ENCODE measurements at places on chromosomes 2 and 18.
A peak's percentile ranks its signal among the peaks of the same experiment; 100 is the strongest.

DNA sequence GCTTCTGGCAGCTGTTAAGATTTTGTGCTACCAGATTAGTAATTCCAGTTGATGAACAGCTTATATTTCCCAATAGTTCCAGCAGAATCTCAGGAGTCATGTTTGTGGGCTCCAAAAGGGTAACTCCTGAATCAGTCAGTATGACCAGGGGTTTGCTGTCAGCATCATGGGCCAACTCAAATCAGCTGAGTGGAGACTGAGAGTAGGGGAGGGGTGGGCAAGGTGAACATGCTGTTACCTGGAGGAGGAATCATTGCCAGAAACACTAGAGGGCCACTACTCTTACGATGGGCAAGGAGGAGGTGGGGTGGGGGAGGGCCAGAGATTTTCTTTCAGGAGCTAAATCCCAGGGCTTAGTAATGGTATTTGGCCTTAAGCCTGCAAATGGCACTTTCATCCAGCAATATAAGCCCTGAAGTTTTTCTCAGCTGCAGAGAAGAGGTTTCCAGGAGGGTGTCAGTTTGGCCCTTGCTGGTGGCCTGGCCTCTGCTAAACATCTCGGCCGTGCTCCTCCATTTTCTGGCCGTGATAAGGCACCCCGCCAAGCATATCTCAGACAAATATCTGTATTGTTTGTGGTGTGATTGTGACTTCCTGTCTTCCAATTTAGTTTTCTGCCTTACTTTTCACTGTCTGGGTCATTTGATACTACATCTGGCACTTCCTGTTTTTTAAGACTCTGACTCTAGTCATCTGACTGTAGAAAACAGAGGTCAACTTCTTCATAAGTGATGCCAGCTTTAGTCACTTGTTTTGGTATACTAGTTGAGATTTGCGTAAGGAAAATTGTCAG is 120.5 kb upstream of the CXCR4 start:
- peak; percentile 96 for DNase-seq

DNA sequence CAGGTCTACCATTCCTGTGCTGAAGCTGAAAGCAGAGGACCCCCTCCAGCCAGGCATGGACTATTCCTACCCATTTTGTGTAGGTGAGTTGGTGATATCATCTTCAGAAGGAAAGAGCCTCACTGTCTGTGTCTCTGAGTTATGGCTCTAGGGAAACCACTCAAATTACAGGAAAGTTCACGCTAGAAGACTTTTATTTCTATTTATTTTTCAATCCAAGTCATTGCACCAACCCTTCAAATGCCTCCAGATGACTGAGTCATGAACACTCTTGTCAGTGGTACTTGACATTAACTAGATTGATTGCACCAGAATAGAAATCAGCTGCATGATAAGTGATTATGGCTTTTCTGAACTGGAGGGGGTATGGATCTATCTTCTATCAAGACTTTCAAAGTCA is 338.4 kb downstream of the MBD2 start:
- no peak for DNase-seq

GRCh38 chr2:224039080-224039769 is at the start of gene SERPINE2:
TSS of gene SERPINE2 (minus strand) at chr2:224039286. CDS start at chr2:224001900, 37,386 bp downstream.
- peak; percentile 89 for DNase-seq

DNA sequence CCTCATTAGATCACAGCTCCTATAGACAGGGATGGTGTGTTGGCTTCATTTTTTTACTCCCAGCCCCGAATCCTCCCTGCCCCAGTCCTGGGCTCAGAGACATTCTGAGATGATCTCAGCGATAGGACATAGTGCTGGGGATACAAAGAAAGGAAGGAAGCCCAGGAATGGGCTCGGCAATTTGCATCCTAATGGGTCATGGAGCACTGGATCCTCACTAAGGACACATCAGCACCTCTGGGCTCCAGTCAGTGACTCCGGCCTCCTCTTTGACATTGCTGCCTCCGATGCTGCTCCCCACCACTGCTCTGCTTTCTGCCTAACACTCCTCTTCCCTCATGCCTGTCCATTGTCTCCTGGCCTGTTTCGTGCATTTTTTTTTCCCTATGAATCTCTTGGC is 489.1 kb downstream of the STK39 start:
- no peak for DNase-seq

DNA sequence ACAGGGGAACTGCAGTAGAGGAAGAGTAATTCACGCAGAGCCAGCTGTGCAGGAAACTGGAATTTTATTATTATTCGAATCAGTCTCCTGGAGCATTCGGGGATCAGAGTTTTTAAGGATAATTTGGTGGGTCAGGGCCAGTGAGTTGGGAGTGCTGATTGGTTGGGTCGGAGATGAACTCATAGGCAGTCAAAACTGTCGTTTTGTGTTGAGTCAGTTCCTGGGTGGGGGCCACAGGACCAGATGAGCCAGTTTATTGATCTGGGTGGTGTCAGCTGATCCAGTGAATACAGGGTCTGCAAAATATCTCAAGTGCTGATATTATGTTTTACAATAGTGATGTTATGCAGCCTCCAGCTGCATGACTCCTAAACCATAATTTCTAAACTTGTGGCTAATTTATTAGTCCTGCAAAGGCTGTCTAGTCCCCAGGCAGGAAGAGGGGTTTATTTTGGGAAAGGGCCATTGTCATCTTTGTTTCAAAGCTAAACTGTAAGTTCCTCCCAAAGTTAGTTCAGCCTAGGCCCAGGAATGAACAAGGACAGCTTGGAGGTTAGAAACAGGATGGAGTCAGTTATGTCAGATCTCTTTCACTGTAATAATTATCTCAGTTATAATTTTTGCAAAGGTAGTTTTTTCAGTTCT is 67.0 kb downstream of the ASAP2 start:
- DNase-seq: no peak

DNA sequence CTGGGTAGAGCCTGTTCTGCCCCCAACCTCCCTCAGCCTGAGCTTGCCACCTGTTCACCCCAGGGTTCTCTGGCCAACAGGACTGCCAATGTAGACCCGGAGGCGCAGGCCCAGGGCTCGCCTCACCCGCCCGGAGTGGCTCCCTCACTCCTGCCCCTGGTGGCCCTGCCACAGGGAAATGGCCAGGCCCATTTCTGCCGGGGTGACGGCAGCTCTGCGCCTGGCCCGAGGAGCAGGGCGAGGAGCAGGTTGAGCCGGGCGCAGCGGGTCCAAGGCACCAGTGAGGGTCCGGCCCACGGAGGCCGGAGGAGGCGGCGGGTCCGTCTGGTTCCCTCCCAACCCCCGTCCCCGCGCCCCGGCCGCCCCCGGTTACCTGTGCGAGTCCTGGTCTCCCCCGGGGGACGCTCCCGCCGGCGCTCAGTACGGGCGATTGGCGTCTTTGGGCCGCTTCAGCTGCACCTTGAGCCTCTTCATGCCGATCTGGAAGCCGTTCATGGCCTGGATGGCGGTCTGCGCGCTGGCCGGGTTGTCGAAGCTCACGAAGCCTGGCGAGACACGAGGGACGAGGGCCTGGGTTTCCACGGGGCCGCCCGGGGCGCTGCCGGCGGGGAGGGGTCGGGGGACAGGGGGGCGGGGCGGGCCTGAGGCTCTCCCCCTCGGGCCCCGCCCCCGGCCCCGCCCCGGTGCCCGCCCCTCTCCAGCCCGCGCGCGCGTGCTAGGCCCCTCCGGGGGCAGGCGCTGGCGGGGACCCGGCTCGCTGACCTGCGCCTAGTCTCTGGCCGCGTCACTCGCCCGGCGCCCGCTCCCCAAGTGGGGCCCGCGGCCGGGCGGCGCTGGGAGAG is 312.0 kb downstream of the CELF4 start:
- no peak for DNase-seq

GRCh38 chr2:132564065-132564464 is 105.9 kb downstream of the LYPD1 start:
- no peak for DNase-seq

GRCh38 chr2:217826520-217826919 is 176.3 kb downstream of the TNS1 start:
- DNase-seq: no peak

- DNase-seq: peak; percentile 46
Observed at GRCh38 chr2:208406474-208407451, at the start of gene PTH2R. TSS of gene PTH2R (plus strand) at chr2:208406792. CDS start at chr2:208407044, 252 bp downstream.

DNA sequence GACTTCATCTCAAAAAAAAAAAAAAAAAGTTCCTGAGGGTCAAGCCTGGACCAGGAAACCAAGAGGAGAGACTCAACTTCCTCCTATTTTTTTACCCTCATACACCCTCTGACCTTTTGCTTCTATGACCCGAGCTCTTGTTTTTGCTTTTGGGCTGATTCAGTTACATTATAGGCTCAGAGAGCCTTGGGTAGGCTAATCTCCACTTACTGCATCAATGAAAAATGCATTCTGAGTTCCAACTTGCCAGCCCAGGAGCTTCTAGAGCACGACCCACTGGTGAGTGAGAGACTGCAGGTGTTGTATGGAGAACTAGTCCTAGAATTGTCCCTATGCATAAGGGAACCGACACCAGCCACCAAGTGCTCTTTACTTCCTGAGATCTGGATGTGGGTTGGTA is 91.1 kb downstream of the CABLES1 start:
- no peak for DNase-seq

GRCh38 chr2:207108440-207108839 is 57.3 kb downstream of the KLF7 start:
- no peak for DNase-seq

GRCh38 chr2:174180165-174180724 is 68.1 kb downstream of the OLA1 start:
- DNase-seq: peak; percentile 5

DNA sequence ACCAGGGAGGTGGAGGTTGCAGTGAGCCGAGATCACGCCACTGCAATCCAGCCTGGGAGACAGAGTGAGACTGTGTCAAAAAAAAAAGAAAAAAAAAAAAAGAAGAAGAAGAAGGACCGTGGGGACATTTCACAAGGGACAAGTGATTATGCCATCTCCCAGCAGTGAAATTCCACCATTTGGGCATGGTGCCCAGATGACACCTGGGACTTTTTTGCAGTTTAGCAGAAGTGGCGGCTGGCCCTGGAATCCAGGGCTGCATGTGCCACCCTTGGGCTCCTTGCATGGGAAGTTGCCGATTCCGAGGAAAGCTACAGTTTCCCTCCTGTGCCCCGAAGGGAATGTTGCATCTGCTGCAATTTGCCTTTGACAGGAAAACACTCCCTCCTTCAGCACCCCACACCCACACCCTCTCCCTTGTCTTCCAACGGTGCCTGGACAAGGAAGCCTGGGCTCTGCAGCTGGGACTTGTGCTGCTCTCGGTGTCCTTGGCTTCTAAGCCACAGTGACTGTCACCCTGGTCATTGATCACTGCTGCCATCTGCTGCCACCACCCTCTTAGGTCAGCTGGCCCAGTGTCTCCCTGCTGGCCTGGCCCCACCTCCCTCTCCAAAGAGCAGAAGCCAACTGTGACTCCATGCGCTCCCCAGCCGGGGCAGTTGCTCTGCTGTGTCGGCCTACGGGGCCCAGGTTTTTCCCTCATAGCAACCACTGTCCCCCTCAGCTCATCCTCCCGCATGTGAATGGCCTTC is 56.4 kb upstream of the LRRC30 start:
- DNase-seq: peak; percentile 77

DNA sequence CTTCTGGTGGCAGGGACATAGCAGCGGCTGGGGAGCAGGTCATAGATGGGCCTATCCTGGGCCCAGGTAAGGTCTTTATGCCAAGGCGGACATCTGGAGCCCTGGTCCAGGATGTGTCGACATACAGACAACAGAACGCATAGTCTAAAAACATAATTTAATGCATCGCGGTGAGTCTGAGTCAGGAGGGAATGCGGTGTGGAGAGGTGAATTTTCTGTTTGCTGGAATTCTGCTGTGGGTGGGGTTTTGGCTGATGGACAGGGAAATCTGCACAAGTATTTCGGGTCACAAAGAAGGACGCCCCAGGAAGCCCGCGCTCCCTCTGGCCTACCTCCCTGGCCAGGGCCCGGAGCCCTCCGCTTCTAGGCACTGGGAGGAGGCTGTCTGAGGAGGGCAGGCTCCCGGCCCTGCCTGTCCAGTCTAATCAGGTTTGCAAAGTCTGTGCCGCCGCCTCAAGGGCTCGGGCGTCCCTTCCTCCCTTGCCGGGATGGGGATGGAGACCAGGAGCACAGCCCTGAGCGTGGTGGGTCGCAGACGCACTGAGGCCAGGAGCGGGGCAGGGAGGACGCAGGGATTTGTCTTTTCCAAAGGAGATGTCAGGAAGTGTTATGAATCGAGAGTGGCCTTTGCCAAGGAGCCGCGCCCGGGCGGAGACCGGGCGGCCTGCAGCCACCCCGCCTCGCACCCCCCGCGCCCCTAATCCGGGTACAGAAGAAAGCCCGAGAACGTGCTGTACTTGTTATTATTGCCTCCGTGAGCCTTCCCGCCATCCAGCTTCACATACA is 2.3 kb downstream of the C1QL2 start:
- DNase-seq: no peak

DNA sequence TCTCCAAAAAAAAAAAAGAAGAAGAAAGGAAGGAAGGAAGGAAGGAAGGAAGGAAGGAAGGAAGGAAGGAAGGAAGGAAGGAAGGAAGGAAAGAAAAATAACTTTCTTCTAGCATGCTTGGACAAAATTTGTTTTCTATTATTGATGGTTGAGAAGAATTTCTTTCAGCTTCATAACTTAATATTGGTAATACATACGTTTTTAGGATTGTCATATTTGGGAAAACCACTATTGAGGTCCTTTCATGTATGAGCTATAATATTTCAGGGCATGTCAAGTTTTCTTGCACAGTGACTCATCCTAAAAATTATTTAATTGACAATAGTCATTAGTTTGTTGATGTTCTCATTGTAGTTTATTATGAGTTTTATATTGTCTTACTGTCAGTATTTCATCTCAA is 66.4 kb upstream of the PKDCC start:
- DNase-seq: no peak

- DNase-seq: peak; percentile 94
Observed at GRCh38 chr18:24600076-24600654, 139.7 kb downstream of the HRH4 start.

GRCh38 chr2:127581516-127582490 is 46.3 kb downstream of the MYO7B start:
- DNase-seq: no peak

- DNase-seq: no peak
Observed at GRCh38 chr2:177616731-177617130, 224.2 kb downstream of the AGPS start.

- peak; percentile 83 for DNase-seq
Observed at GRCh38 chr2:173400760-173401159, 46.1 kb downstream of the CDCA7 start.

DNA sequence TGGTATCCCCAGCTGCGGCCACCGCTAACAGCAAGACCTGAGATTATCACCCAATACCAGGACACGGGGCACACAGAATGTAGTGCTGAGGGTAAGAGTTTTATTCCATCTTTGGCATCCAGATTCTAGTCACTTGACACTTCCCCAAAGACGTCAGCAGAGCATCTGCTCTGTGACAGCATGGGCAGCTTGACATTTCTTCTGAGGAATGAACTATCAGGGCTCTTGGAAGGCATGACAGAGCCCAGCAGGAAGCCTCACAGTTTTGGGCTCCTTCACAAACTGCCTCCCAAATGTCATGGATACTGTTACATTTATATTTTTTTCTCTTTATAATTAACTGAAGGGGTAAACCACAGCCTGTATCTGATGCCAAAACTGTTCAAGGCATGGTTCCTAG is 1010.7 kb downstream of the TDRD15 start:
- no peak for DNase-seq

DNA sequence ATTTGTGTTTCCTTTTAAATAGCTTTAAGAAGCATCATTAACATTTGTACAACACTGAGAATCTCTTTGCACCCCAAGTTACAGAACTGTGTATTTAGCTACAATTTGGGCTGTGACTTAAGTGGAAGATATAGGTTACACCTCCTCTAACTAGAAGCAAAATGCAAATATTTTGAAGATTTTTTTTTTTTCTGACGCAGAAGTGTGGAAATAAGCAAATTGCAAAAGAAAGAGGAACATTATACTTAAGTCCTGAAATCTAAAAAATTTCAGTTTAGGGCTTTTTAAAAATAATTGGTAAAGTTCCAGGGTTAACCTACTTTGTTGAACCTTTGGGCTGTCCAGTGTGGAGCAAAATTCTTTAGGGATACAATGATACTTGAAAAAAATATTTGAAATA is 41.4 kb upstream of the RBMS1 start:
- DNase-seq: no peak

Measured in NCI-H82 (cell line).